ENCODE measurements at places on chromosomes 12 and 14. TPM values are rescaled to one million over a fixed set of nuclear protein-coding genes. Genes with fewer than 3 reads are reported as not detected.

The SCN8A gene
- total RNA-seq: 0.19 TPM

The GYS2 gene
- total RNA-seq: not detected

The STAC3 gene
- total RNA-seq: 0.48 TPM

The SLC7A7 gene
- total RNA-seq: 9.9 TPM

The LACRT gene
- total RNA-seq: not detected

The STXBP6 gene
- total RNA-seq: 20.2 TPM

The SLC38A4 gene
- 0.28 TPM for total RNA-seq

The NEUROD4 gene
- not detected for total RNA-seq

The TUNAR gene
- total RNA-seq: not detected

DNA sequence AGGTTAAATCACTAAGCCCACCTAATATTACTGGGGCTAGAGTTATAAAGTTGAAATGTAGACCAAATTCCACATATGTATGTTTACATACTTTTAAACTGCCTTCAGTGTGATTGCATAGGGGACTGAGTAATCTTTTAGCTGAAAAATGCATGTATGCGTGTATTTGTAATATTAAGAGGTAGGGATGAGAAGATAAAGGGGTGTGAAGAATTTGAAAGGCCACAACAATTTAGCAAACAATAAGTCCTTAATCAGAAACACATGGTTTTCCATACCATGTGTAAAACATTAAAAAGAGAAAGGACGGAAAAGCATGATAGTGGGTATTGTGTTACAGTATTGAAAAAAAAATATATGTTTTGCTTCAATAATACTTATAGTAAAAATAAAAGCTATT lies 919.9 kb upstream of the FLRT2 start:
- DNase-seq: no peak
- H3K4me1 ChIP-seq: no peaks in the 10 kb centered on the region
- H3K36me3 ChIP-seq: no peaks in the 10 kb centered on the region
- H3K27me3 ChIP-seq: no peaks in the 10 kb centered on the region

DNA sequence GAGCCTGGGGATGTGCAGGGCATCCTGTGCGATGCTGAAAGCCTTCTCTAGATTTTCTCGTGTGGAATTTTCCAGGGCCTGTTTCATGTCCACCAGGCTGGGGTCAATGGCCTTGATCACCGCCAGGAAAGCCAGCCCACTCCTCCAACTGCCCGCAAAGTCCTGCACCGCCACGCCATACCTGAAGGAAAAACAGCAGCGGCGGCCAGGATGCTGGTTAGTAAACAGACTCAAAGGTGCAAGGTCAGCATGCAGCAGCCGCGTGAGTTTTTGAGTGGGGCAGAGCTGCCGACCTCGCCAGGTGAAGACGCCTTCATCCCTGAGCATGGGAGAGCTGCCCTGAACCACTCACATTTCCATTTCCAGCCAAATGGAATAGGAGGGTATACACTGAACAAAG lies 53.4 kb upstream of the DICER1 start:
- no peak overlapping the region for H3K27ac ChIP-seq
- H3K27me3 ChIP-seq: no peaks in the 10 kb centered on the region
- no peaks in the 10 kb centered on the region for H3K4me1 ChIP-seq
- no peak for DNase-seq

- H3K27ac ChIP-seq: no peak overlapping the region
- DNase-seq: no peak
- H3K4me3 ChIP-seq: no peak overlapping the region
These were observed 212.1 kb upstream of the ABCD2 start for GRCh38 chr12:39831587-39832315.

DNA sequence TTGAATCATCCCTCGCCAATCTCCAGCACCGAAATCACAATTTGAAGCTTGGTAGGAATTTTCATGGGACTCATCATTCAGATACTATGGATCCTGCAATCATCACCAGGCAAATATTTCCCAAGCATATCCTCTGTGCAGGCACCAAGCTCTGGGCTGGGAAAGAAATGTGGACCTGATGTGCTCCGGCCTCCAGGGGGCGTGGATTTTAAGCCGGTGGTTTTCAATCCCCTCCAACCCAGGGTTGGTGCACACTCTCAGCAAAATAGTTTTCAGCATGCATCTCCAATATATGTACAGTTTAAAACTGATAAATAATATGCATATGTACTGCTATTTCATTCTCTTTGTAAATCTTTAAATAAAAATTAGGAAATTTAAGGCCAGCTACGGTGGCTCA lies 98.9 kb downstream of the RBM19 start:
- no peaks in the 10 kb centered on the region for H3K4me1 ChIP-seq
- no peaks in the 10 kb centered on the region for H3K36me3 ChIP-seq
- no peak overlapping the region for H3K4me3 ChIP-seq
- H3K27ac ChIP-seq: no peak overlapping the region

- H3K27me3 ChIP-seq: no peaks in the 10 kb centered on the region
- H3K36me3 ChIP-seq: peaks cover 46% of the 10 kb centered on the region
- no peak overlapping the region for H3K27ac ChIP-seq
- H3K4me3 ChIP-seq: no peak overlapping the region
These were observed 42.4 kb downstream of the PLEKHG3 start for GRCh38 chr14:64746298-64747250.

DNA sequence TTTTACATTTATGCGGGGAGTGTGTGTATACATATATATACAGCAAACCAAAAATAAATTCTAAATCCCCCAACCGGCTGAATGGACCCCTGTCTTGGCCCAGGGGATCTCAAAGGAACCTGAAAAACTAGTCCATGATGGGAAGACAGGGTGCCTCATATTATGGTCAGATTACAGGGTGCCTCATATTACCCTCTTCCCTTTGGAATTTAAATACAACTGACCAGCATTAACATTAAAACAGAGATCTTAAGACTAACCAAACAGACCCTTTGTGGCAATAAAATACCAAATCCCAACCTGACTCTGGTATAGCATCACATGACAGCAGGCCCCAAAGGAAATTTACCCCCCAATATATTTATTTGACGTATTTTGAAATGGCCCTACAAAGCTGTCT lies 17.0 kb downstream of the GSTZ1 start:
- no peak overlapping the region for H3K27ac ChIP-seq
- no peaks in the 10 kb centered on the region for H3K4me1 ChIP-seq
- H3K27me3 ChIP-seq: no peaks in the 10 kb centered on the region
- no peak for DNase-seq
- H3K4me3 ChIP-seq: no peak overlapping the region

DNA sequence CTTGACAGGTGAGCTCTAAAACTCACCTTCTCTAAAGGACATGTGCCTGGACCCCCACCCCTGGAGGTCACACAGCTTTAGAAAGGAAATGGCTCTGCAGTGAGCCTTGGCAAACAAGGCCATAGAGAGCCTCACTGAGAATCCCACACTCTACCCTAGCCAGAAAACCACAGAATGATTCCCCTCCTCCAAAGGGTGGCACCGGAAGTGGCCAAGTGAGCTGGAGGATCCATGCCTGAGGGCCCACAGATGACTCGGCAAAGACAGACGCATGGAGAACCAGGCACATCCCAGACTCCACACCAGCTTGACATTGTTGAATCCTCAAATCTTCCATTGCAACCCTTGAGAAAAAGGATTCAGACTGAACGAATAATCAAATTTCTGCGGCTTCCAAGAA lies 54.2 kb upstream of the PTHLH start:
- no peak overlapping the region for H3K27ac ChIP-seq
- no peak for DNase-seq
- H3K36me3 ChIP-seq: no peaks in the 10 kb centered on the region
- H3K4me1 ChIP-seq: no peaks in the 10 kb centered on the region
- H3K27me3 ChIP-seq: no peaks in the 10 kb centered on the region
- no peak overlapping the region for H3K4me3 ChIP-seq

- no peaks in the 10 kb centered on the region for H3K27me3 ChIP-seq
- H3K36me3 ChIP-seq: peaks cover 4% of the 10 kb centered on the region
- peak overlapping the region; percentile 95 for H3K27ac ChIP-seq
- H3K4me1 ChIP-seq: no peaks in the 10 kb centered on the region
- no peak for DNase-seq
These were observed 11.7 kb upstream of the ITGB7 start for GRCh38 chr12:53218551-53219291.

- H3K27ac ChIP-seq: no peak overlapping the region
- no peak for DNase-seq
- no peaks in the 10 kb centered on the region for H3K36me3 ChIP-seq
- H3K4me1 ChIP-seq: peaks cover 5% of the 10 kb centered on the region
- no peaks in the 10 kb centered on the region for H3K27me3 ChIP-seq
These were observed 7.7 kb upstream of the PCK2 start for GRCh38 chr14:24086193-24086955.

GRCh38 chr12:124700810-124701592 lies 133.6 kb upstream of the NCOR2 start:
- H3K4me1 ChIP-seq: no peaks in the 10 kb centered on the region
- H3K36me3 ChIP-seq: no peaks in the 10 kb centered on the region
- H3K27ac ChIP-seq: peak overlapping the region; percentile 71

GRCh38 chr12:9344541-9344940 lies 136.3 kb upstream of the PZP start:
- H3K27me3 ChIP-seq: no peaks in the 10 kb centered on the region
- H3K4me1 ChIP-seq: no peaks in the 10 kb centered on the region
- no peak overlapping the region for H3K4me3 ChIP-seq
- DNase-seq: no peak
- no peak overlapping the region for H3K27ac ChIP-seq
- no peaks in the 10 kb centered on the region for H3K36me3 ChIP-seq

DNA sequence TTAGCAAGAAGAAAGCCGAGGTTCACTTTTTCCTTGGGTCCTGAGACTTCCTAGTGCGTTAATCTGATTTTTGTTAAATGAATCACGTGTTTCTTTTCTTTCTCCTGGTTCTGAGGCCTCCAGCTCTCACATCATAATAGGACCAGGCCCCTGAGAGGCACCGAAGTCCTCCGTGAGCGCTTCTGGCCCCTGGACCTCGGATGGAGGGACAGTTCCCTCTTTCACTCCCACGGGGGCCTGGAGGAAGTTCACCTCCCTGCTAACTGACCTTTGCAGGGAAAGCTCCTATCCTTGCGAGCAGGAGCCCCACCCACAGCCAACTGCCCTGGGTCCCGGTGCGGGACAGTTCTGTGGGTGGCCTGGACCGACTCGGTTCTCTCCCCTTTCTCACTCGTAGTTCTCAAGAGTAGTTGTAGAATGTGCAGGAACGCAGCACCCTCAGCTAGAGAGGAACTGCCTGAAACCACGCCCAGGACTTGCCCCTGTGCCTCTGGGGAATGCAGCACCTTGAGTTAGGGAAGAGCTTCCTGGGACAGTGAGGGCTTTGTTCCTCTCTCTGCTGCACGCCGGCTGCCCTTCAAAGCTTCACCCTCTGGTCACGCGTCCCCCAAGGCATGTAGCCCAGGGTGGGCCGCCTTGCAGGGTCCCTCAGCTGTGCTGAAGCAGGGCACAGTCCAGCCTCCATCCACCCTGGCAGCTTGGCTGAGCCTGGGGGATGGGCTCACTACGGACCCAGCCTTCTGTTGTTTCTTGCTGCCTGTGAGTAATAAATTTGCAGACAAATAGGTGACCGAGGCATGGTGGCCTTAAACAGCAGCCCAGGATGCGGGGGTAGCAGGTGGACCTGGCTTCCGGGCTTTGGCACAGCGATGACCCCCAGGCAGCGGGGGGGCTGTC lies 264.6 kb downstream of the ADGRD1 start:
- H3K36me3 ChIP-seq: no peaks in the 10 kb centered on the region
- H3K4me1 ChIP-seq: no peaks in the 10 kb centered on the region
- H3K27me3 ChIP-seq: no peaks in the 10 kb centered on the region
- no peak overlapping the region for H3K4me3 ChIP-seq
- no peak for DNase-seq

DNA sequence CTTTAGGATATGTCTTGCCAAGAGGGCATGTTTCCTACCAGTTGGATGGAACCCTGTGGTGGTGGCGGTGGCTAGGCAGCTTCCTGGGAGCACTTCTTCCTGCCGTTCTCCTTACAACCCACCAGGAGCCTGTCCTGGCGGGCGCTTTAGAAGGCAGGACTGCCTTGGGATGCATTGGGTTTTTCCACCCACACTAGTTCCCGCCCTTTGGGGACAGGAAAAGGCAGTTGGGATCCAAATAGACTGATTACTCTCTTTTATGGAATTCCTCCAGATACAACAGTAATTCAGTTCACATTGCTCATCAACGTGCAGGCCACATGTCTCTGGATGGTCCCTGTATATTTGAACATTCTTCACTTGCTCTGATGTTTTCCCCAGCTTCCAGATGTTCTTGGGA lies 305.7 kb upstream of the SSTR1 start:
- no peaks in the 10 kb centered on the region for H3K36me3 ChIP-seq
- no peak for DNase-seq
- no peaks in the 10 kb centered on the region for H3K27me3 ChIP-seq
- no peak overlapping the region for H3K27ac ChIP-seq

DNA sequence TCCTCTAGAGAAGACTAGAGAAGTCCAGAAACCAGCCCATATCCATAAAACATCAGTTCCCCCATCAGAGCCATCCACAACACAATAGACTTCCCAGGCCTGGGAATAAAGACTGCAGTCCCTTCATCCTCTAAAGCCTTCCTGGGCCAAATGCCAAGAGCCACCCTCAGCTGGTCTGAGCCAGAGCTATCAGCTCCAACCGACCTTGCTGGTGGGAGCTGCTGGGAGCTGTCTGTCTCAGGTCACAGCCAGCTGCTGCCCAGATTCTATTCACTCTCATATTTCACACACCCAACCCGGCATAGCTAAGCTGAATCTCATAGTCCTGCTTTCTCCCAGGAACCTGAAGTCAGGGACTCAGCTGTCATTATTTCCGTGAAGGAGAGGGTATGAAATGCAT lies 10.9 kb upstream of the TFCP2 start:
- H3K4me3 ChIP-seq: no peak overlapping the region
- no peaks in the 10 kb centered on the region for H3K4me1 ChIP-seq
- no peak overlapping the region for H3K27ac ChIP-seq
- no peaks in the 10 kb centered on the region for H3K27me3 ChIP-seq
- no peak for DNase-seq
- no peaks in the 10 kb centered on the region for H3K36me3 ChIP-seq

DNA sequence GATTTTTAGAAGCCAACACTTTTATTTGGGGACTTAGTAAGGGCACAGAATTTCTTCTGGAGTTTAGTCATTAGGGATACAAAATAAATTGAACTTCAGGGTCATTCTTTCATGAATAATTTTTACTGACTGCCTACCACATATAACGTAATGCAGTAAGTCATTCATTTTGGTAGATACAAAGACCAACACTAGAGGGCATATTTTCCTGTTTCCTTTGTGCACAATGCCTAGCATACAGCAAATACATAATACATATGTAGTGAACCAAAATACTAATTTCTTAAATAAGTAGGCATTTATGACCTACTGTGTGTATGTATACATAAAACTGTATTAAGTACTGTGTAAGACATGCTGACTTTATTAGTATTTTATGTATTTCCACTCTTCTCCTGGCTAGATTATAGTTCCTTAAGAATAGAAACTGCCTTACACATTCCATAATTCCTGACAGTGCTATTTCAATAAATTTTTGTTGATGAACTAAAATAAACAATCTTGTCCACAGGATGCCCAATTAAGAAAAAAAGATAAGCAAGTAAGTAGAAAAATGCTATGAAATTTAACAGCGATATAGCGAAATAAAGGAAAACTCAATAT lies 47.9 kb downstream of the PPP1R12A start:
- H3K27me3 ChIP-seq: no peaks in the 10 kb centered on the region
- peaks cover 54% of the 10 kb centered on the region for H3K4me1 ChIP-seq
- no peak overlapping the region for H3K27ac ChIP-seq
- H3K4me3 ChIP-seq: no peak overlapping the region
- no peaks in the 10 kb centered on the region for H3K36me3 ChIP-seq

- H3K4me1 ChIP-seq: no peaks in the 10 kb centered on the region
- H3K27ac ChIP-seq: peak overlapping the region; percentile 82
- no peaks in the 10 kb centered on the region for H3K27me3 ChIP-seq
- no peaks in the 10 kb centered on the region for H3K36me3 ChIP-seq
These were observed 1.9 kb downstream of the TOGARAM1 start for GRCh38 chr14:44963775-44964380.
